ENCODE measurements at places on chromosomes 16 and 17.

DNA sequence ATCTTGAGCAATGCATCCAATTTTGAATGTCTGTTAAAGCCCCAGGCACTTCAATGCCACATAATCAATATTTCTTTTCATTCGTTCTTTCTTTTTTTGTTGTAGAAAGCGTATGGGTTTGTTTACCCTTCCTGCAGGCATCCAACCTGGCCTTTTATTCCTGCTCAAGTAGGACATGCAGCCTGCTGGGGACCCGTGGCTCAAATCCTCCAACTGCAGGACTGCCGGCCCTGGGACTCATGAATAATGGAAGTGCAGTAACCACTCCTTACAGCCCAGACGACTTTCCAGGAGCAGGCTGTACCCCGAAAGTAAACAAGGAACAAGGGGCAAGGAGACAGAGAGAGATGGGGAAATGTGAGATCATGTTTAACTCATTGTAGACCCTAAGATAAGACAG is 126.4 kb downstream of the SALL1 start:
- DNase-seq, result no peak

DNA sequence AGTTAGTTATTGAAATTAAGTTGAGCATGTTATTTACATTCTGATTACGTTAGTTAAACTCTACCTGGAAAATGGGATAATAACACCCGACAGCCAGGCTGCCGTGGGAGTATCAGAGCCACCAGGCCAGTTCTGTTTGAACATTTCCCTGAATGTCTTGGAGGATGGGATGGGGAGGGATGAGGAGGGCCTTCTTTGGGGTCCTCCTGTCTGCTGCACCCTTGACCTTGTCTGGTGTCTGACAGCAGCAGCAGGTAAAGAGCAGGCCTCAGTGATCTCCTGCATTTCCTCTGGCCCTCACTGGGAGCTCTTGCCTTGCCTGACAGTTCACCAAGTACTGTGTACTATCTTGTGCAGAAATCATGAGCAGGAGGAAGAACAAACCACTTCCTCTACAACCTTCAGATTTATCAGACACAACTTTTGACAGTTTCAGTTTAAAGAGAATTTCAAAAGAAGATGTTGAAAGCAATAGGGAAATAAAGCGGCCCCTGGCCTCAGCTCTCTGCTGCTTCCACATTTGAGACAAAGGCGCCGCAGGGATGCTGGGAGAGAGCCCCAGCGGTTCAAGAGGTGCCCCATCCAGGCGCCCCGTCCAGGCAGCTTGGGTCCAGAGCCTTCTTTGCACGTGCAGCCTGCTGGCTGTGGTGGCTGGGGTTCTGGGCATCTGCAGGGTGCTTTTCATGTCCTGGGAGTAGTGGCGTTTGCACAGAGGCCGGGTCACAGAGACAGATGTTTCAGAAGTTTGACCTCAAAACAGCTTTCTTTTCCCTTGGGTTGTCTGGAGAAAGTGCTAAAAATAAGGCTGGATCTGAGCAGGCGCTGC is 25.3 kb downstream of the CMIP start:
- no peak for DNase-seq

DNA sequence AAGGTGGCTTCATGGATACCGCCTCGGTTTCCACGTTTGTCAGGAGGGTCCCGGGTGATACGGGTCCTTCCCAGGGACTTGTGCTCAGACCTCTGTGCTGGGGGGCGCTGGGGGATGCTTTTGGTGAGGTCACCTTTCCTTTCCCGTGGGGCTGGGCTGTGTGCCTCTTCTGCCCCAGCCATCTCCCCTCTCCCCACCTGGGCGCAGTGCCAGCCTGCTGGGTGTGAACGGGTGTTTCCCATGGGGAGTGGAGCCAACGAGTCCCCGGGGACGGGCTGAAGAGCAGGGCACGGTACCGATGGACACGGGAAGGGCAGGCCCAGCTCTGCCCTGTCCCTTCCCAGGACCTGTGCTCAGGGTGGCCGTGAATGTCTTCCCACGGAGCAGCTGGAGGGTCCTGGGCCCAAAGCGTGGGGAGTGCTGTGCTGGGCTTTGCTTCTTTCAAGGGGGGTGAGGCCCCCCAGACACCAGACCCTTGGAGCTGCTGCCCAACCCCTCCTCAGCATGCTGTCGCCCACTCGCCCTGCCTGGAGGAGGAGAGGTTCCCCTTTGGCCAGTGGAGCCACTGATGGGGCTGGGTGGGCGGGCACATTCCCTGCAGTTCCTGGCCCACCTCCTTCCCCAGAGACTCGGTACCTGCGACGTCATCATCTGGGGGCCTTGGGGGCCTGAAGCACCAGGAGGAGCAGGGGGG is 15.5 kb downstream of the TELO2 start:
- no peak for DNase-seq

DNA sequence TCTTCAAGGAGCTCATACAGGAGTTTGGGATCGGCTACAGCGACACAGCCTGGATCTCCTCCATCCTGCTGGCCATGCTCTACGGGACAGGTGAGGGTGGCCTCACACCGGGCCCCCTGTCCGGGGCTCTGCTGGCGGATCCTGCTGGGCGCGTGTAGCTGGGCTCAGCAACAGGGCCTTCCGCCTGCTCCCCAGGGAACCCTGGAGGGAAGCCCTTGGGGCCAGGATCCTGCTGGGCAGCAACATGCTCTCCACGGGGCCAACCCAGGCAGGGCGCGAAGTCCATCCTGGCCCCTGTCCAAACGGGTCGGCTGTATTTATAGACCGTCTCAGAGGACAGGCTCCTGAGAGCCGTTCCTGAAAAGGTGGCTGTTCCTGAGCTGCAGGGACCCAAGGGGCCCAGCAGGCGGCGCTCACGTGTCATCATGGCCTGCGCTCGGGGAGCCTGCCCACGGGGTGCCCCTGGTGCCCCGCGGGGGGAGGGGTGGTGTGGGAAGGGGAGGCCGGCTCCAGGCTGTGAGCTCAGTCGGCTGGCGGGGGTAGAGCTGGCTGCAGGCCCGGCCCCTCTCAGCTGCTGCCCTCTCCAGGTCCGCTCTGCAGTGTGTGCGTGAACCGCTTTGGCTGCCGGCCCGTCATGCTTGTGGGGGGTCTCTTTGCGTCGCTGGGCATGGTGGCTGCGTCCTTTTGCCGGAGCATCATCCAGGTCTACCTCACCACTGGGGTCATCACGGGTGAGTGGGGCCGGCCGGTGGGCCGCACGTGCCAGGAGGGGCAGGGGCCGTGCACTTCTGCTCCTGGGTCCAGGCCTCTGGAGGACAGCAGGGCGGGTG is 7.5 kb downstream of the SLC16A3 start:
- no peak for DNase-seq

- no peak for DNase-seq
Observed at GRCh38 chr17:81325714-81326358, 30.7 kb upstream of the SLC38A10 start.

DNA sequence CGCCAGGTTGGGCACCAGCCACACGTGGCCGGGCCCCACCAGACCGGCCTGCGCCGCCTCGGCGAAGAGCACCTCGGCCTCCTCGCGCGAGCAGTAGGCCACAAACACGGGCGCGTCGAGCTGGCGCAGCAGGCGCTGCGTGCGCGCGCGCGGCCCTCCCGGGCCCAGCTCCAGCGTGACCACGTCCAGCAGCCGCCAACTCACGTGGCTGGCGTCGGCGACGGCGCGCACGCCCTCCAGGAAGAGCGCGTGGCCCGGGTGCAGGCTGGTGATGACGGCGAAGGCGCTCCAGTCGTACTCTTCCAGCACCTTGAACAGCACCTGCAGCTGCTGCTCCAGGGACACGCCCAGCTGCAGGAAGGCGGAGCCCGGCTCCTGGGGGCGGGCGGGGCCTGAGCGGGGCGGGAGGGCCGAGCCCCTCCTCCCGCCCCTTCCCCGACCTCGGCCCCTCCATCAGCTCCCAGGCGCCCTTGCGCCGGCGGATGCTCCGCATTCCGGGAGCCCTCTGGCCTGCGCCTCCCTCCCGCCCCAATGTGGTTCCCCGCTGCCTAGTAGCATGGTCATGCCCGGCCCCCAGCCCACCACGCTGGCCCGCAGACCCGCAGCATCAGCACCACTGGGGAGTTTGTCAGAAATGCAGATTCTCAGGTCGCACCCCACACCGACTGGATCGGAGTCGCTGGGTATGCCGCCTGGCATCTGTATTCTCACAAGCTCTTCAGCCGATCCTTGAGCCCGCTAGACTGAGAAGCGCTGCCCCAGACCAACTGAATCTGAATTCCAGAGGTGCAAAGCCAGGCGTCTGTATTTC is 7.2 kb downstream of the GRIN2C start:
- DNase-seq, result peak; percentile 74

DNA sequence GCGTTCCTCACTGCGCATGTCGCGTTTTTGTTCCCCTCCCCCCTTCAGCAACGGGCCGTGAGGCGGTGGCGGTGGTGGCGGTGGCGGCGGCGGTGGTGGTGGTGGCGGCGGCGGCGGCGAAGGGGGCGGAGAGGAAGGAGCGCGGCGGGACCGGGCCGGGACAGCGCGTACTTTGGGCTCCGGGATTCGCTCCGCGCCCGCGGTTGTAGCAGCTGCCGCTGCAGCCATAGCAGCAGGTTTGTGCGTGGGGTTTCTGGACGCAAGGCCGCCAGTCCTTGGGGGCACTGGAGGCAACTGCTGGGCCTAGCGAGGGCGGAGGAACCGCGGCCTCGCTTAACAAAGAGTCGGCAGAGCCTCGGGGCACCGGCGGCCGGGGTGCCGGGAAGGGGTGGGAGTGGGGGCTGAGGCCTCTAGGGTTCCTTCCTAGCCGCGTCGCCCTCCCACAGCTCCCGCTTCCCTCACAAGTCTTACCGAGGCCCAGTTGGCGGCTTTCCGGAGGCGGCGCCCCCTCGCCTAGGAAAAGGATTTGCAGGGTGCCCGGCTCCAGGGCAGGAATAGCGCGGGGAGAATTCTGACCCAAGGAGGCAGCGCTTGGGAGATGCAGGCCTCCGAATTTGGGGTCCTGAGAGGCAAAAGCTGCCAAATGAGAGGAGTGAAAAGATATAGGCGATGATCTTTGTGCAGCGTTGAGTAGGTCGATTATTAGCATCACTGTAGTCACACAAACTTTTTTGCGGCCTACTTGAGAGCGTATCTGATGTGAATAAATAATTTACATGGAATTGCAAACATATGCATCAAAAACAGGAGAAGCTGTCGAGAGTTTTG is at the start of gene DDX42:
Gene DDX42 (plus strand): TSS at position 30 of the 828 bp plus-strand sequence. CDS start 12,880 bp downstream, outside the sequence.
- peak; percentile 6 for DNase-seq

- no peak for DNase-seq
Observed at GRCh38 chr17:6187836-6188235, 117.7 kb downstream of the WSCD1 start.

DNA sequence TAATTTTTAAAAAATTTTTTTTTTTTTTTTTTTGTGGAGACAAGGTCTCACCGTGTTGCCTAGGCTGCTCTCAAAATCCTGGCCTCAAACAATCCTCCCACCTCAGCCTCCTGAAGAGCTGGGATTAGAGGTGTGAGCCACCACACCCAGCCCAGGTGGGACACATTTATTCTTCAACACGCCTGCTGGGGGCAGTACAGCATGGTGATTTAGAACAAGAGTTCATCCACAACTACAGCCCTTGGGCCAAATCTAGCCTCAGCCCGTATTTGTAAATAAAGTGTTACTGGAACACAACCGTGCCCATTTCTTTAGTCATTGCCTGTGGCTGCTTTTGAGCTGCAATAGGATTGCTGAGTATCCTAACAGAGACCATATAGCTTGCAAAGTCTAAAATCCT is 92.8 kb downstream of the KATNIP start:
- no peak for DNase-seq

GRCh38 chr17:75950855-75951554 is 10.2 kb upstream of the FBF1 start:
- peak; percentile 35 for DNase-seq

GRCh38 chr17:8412089-8412488 is 14.5 kb upstream of the RNF222 start:
- DNase-seq, result no peak

GRCh38 chr17:59796138-59796537 is 88.7 kb downstream of the VMP1 start:
- no peak for DNase-seq

DNA sequence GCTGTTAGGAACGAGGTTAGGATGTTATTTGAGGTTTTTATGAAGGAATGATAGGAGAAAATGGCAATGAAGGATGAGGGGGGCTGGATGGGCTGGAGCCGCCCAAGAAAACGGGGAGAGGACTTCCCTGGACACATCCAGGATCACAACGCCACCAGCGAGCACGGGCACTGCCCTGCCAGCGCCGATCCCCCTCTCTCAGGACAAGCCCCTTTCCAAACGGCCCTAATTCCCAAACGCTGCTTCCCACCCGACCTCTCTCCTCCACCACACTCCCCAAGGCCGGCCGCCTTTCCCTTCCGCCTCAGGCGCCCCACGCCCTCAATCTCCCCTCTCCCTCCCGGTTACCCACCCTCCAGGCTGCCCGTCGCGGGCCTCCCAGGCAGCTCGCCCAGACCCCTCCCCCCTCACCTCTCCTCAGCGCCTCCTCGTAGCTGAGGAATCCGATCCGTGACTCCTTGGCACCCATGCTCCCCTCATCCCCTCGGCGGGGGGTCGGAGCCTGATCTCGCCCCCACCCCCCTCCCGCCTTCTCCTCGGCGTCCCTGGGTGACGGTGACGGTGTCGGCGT is 377 bp downstream of the USP32 start:
- no peak for DNase-seq

DNA sequence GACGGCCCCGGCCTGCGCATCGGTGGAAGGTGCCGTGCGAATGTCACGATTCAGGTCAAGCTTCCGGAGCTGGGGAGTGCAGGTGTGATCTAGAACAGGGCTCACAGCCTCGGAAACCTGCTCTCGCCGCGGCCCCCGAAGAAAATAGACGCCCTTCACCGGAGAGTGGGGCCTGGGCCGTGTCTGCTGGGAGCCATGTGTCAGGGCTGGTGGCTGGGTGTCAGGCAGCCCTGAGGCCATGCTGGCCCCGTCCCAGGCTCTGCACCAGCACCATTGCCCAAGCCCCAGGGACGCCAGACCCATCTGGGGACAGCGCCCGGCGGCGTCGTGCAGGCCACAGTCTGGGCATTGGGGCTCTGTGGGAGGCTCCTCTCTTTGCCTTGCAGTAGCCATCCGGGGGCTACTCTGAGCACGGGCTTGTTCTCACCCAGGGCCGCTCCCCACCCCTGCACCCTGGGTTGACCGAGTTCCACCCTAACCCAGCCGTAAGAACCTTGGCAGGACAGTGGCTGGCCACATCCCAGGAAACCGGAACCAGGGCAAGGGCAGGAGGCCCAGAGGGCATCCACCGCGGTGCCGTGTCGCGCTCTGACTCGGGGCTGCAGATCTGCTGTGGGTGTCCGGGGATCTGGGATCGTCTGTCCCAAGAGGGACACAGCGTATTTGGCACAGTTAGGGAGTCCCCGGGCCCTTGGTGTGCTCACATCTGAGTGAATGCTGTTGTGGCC is 5.3 kb upstream of the NUDT16L1 start:
- DNase-seq, result no peak

- no peak for DNase-seq
Observed at GRCh38 chr17:33732116-33732515, 439.0 kb upstream of the ASIC2 start.

GRCh38 chr16:21997697-21998480 is 3.0 kb downstream of the PDZD9 start:
- no peak for DNase-seq

All from NCI-H226 (cell line).